ENCODE measurements at places on chromosomes 12 and 14.

DNA sequence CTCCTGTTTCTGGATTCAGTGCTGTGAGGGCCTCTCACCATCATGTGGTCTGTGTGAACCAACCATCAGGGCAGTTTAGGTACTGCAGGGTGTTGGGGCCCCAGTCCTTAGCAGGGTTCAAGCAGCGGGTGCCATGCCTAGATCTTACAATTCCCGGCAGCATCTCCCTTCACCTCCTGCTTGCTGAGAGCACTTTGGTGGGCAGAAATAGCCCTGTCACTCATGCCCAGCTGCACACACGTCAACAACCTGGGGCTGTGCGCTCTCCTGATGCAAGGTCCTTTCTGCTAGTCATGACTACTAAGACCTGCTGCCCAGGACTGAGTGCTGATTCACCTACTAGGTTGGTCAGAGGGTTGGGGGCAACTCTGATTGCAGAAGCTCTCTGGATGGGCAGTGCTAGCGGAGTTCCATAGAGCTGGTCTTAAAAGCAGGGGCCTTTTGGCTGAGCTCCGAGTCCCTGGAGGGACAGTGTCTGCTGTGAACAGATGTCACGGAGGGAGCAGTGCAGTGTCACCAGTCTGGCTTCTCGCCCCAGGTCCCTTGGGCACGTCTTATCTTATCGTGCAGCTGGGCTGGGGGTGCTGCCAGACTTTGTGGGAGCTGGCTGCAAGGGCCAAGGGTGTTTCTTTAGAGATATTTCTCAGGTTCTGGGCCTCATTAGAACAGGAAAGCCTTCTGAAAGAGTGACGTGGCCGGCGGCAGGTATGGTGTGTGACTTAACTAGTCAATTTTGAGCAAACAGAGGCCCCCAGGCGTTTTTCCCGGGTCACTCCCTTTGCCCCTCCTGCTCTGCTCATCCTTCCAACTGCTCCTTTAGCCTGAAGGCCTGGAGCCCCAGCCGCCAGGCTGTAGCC, 71.8 kb downstream of the NINJ2 start:
- peak; percentile 100 for DNase-seq

DNA sequence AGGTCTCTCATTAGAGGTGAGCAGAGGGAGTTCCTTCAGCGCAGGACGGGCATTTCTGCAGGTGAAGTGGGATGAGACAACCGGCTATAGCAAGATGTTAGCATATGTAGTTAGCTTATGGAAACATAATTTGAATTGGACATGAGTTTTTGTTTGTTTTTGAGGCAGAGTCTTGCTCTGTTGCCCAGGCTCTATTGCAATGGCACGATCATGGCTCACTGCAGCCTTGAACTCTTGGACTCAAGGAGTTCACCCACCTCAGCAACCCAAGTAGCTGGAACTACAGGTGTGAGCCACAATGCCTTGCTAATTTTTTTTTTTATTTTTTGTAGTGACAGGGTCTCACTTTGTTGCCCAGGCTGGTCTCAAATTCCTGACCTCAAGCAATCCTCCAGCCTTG, 69.2 kb downstream of the RCOR1 start:
- no peak for DNase-seq

- DNase-seq = no peak
Observed at GRCh38 chr12:84955298-84955697, 42.7 kb upstream of the SLC6A15 start.

GRCh38 chr14:76463105-76463504, 87.2 kb downstream of the ESRRB start:
- no peak for DNase-seq

DNA sequence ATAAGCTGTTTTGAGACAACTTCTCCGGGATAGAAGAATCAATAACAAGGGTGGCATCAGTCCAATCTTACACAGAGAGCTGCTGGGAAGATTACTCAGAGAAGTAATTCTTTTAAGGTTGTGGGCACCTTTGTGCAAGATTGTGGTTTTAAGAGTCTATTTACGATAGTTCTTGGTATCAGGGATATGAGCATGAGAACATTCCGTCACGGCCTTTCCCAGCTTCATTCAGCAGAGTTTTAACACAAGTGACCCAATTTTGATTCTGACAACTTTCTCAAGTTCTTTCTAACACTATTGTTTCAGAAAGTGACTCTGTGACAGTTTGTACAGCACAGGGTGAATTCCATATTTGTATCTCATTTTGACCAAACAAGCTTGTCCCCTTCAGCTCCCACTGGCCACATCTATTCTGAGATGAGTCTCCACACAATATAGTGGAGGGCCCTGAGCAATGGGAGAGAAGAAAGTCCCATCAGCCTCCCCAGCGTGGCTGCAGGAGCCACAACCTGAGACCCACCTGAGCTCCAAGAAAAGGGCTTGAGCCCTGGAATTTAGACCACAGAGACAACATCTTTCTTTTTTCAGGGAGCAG, 869.2 kb downstream of the TMEM121 start:
- no peak for DNase-seq

- DNase-seq = no peak
Observed at GRCh38 chr14:83441801-83442200, 1908.1 kb upstream of the SEL1L start.

GRCh38 chr14:61140271-61140670, 140.9 kb downstream of the TMEM30B start:
- DNase-seq = no peak

DNA sequence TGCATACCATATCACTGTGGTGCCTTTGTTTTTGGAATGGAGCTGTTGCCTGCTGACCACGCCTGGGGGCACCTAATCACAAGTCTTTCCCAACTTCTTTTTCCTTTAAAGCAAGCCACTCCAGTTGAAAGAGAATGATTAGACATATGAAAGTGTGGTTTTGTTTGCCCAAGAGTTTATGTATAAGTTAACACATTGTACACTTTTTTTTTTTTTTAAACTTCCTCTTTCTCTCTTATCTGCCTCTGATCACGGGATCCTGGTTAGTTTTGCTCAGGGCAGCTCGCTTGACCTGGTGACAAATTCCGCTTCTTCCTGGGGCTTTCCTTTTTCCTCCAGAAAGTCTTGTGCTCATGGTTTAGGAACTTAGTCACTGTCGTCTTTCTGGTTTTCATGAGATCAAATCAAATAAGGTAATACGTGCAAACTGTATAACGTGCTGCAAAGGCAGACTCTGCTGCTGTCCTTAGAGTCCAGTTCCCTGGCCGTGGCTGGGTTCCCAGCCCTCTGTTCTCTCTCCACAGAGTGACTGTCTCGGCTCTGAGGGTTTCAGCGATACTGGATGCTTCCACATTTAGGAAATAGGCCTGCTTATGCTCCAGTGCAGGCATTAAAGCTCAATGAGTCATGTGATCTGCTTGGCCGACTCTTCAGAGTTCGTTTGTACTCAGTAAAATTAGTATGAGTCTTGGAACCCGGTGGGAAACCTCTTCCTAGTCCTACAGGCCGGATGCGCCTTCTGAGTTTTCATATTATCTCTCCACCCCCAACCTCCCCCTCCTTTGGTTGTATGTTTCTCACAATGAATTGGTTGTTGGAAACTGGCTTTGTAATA, 15.2 kb downstream of the RASSF3 start:
- DNase-seq = peak; percentile 63

DNA sequence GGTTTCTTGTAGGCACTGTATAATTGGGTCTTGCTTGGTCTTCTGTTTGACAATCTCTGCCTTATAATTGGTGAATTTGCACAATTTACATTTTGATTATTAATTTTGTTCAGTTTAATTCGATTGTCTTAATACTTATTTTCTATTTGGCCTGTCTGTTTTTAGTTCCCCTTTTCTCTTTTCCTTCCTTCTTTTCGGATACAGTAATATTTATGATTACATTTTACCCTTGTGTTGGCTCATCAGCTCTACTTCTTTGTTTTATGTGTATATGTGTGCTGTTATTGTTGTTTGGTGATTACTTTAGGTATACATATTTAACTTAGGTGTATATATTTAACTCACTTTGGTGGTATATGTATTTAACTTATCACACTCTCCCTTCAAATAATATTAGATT, 12.8 kb upstream of the BEGAIN start:
- no peak for DNase-seq

GRCh38 chr12:65529106-65529505, 250.6 kb downstream of the MSRB3 start:
- DNase-seq = no peak

GRCh38 chr14:104103446-104104075, 18.1 kb downstream of the ASPG start:
- no peak for DNase-seq

DNA sequence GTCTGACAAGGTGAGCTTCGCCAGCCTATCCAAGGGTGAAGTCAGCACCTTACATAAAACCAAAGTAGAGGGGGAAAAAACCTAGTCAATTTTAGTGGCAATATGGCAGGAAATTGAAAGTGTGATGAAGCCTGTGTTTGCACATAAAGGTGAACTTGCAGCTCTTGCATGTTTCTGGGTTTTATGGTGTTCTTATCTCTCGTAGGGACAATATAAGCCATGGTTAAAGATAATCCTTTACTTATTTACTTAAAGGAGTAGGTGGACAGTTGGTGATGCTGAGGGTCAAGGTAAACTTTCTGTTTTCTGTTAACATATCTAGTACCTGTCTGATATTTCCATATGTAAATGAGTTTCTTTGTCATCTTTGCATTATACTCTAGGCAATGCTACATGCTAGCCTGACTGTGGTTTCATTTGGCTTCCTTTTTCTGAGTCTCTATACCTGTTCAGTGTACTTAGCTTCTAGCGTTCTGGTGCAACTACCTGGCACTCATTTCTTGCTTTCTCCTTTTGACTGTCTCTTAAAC, 32.8 kb downstream of the CCDC91 start:
- DNase-seq = no peak

GRCh38 chr12:2372735-2373134, 319.9 kb downstream of the CACNA1C start:
- DNase-seq = no peak

DNA sequence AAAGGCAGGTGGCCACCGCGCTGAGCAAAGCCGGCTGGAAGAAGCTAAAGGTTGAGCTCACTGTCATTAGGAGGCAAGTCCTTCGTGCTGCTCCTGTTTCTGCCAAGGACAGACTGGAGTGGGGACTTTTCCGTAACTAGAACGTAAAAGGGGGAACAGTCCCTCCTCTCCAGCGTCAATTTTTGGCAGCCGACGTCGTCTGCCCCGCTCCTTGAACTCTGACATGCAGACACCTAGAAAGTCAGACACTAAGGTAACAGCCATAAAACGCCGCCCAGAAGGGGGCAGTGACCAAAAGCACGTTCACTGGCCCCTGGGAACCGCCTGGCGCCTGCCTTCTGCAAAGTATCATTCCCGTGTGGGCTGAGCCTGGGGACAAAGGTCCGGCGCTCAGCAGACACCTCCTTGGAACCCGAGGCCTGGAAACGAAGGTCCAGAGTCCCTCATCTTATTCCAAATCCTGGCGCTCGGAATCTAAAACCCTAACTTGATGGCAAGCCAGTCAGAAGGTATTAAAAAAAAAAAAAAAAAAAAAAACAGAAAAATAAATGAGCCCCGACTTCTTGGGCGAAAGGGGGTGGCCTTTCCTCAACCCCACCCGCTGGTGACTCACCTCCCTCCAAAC, 1.1 kb upstream of the LRP1 start:
- peak; percentile 63 for DNase-seq

GRCh38 chr12:12975322-12976077, 23.5 kb upstream of the GPRC5D start:
- DNase-seq = no peak

GRCh38 chr14:30385925-30386324, 173.0 kb upstream of the G2E3 start:
- DNase-seq = no peak

- DNase-seq = no peak
Observed at GRCh38 chr12:120101182-120101581, 15.4 kb downstream of the RAB35 start.

GRCh38 chr12:75662511-75663159, 151.2 kb upstream of the KRR1 start:
- no peak for DNase-seq

- no peak for DNase-seq
Observed at GRCh38 chr12:63930971-63931370, 86.5 kb downstream of the SRGAP1 start.

DNA sequence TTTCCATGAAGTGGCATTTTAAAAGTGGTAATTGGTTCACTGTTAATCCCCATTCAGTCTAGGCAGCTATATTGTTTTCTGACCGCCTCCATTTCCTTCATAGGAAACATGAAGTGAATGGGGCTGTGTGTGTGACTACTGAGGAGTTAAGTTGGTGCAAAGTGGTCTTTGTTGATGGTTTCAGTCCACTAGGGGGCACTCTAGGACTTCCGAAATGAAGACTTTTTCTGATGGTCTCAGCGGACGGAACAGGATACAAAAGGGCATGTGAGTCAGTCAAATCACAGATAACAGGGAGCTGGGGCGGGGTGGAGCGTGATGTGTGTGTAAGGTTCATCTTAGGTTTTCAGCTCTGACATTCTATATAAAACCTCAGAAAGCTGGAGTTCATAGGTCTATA, 240.1 kb upstream of the OR4E1 start:
- peak; percentile 89 for DNase-seq

DNA sequence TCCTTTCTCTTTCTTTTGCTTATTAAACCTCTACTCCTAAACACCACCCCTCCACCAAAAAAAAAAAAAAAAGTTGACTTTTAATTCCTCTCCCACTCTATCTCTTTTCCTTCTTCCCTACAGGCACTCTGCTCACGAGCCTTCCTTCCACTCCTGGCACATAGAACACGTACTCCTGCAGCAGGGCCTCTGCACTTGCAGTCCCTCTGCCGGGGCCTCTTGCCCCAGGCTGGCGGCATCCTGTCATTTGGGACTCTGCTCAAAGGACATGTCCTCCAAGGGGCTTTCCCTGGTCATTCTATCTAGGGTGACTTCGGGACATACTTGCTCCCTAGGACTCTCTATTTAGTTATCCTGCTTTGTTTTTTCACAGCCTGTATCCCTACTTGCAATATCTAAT, 7.7 kb downstream of the FOS start:
- DNase-seq = no peak
